ENCODE measurements at places on chromosomes 5 and 9.

DNA sequence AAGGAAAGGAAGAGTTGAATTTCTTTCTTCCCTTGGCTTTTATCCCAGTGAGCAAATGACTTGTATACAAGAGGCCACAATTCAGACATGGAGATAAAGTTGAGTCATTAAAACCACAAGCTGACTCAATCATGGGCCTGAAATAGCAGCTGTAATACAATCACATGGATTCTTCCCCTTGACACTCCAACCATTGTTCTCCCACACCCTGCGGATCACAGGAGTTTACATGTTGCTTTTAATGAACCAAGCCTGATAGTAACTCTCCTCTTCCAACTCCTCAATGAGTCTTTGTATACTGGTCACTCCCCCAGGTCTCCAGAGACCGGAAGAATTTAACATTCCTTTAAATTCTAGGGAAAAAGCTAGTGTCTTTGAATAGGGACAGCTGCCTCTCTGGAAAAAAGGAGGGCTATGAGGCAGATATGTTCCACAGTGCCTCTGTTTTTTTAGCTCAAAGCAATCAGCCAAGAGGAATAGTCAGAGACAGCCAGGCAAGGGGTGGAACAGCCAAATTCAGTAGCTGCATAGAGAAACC is 32.4 kb downstream of the PCDHGC5 start:
- DNase-seq, result peak; percentile 51

GRCh38 chr5:33439905-33440481 is 772 bp upstream of the TARS1 start:
- no peak for DNase-seq

- no peak for DNase-seq
These were observed 50.0 kb downstream of the CD180 start for GRCh38 chr5:67146574-67146973.

DNA sequence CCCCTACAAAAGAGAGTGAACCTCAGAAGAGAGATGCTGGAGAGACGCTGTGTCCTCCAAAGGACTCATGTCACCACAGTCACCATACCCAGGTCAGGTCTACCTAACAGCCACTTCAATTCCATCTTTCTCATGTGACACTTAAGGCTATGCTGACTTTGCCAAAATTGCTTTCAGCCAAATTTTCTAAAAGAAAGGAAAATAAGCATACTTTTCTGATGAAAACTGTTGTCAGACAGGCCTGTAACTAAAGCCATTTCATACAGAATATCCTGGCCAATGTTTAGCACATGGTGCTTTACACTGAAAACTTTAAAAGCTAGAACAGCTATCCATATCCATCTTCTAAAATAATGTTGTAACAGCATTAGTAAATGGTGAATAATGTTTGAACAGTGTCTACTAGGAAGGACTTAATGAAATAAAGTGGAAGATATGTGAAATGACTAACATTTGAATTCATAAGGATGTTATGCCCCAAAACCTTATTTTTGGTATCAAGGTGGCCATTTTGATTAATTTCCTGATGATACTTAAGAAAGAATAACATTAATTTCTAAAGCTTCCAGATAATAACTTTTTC is 97.2 kb downstream of the NFIB start:
- no peak for DNase-seq

DNA sequence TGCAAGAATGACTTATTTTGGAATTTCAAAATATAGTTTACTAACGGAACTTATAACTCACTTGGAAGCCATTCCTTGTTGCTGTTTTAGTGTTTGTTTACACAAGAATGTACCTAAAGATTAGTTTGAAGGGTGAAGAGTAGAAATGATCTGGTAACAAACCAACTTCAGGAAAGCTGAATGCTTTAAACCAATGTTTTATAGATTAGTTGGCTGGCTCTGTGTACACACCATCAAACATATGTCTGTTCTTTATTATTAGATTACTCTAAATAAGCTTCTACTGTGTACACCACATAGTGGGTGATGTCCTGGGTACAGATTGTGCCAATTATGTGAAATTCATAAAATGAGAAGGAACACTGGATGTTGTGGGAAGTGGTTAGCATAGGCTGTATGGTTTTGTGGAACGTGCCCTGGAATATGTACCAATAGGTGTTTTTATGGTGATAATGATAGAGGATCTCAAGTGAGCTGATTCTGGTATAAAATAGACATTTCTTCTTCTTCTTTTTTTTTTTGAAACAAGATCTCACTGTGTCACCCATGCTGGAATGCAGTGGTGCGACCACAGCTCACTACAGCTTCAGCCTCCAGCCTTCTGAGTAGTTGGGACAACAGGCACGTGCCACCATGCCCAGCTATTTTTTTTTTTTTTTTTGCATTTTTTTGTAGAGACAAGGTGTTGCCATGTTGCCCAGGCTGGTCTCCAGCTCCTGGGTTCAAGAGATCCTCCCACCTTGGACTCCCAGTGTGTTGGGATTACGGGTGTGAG is 109.3 kb upstream of the DHFR start:
- DNase-seq, result no peak

- no peak for DNase-seq
These were observed 5.4 kb downstream of the SYK start for GRCh38 chr9:90807006-90807405.

DNA sequence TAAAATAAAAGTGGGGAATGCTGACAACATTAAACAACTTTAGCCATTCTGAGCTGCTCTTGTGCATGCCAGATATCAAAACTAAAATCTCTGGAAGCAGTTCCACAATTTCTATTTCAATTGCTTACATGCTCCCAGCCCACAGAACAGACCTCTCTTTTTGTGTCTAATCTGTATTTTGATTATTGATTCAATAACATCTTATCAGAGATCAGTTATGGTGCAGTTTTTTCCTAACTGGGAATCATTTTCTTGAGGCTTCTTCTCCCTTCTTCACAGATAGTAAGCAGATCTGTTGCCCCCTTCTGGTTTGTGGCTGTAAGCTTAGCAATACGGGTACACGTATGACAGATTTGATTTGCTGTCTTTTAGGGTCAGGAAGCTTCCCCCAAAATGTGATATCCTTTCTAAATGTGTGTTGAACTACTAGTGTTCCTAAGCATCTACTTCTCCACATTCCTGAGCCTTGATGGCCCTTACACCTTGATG is 39.4 kb downstream of the MRPS27 start:
- no peak for DNase-seq

GRCh38 chr9:70030156-70030555 is 13.5 kb upstream of the MAMDC2 start:
- DNase-seq, result no peak

DNA sequence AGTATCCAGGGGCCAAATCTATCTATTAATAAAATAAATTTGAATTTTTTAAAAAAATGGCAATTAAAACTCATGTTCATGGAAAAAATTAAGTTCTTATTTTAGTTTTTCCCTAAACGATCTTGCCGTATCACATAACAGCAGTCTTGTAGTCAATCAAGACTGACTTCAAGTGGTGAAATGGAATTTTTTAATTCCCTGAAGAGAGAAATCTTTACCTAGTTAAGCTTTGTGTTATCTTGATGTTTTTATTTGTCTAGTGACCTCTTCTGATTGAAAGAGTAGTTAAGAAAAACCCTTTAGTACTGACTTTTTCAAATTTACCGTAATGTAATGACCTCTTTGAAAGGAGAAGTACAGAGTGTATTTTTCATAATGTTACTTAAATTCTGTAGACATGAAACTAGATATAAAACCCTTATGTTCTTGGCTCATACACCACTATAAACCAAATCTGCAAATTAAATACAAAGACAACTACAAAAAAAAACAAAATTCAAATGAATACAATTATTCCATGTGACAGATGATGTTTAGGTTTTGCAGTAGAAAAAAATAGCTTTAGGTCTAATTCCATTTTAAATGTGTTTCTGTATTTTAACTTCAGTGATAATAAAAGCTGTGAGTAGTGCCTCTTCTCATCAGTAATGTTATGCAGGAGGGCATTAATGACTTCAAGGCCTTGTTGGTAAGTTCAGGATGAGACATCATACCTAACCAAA is 19.8 kb downstream of the TGFBR1 start:
- no peak for DNase-seq

- no peak for DNase-seq
These were observed 155.1 kb upstream of the ZNF462 start for GRCh38 chr9:106707738-106708474.

GRCh38 chr9:116271340-116271739 is 117.7 kb downstream of the PAPPA start:
- DNase-seq, result no peak

GRCh38 chr9:137095664-137096517 is 9.1 kb downstream of the MAN1B1 start:
- DNase-seq, result no peak

DNA sequence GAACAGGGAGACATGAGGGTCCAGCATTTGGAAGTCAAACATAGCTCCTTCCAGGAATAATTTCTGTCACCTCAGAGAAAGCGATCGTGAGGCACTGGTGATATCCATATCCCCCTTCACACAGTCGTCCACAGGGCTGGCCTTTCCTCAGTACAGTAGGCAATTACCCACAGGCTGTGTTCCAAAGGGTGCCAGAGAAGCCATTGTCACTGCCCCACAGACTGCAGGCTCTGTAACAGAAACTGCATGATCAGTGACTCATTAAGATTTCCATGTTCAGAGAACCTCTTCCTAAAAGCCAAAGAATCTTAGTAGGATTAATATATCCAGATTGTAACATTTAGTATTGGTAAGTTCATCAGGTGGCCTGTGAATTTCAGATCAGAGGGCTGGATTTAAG is 127.6 kb downstream of the RPS23 start:
- no peak for DNase-seq

DNA sequence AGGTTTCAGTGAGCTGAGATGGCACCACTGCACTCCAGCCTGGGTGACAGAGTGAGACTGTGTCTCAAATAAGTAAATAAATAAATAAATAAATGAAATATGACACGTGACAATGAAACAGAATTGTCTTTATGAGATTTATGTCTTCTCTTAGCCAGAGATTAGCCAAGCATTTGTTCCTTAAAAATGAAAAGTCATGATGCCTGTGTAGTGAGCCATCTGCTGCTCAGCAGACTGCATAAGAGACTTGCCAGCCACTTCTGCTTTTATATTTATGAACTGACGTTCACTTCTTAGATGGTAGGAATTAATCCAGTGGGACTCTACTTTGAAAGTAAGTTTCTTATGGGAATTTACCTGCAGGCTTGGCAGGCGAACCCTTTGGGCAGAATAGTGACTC is 227.4 kb downstream of the NR3C1 start:
- no peak for DNase-seq

- DNase-seq, result peak; percentile 98
These were observed 542 bp upstream of the TRIM52 start for GRCh38 chr5:181261320-181262049.

- no peak for DNase-seq
These were observed 13.6 kb upstream of the OLFM1 start for GRCh38 chr9:135073741-135074305.

GRCh38 chr5:155898284-155898683 is 428.7 kb upstream of the SGCD start:
- DNase-seq, result no peak

- DNase-seq, result no peak
These were observed 30.6 kb downstream of the PLPP7 start for GRCh38 chr9:131320031-131320685.

DNA sequence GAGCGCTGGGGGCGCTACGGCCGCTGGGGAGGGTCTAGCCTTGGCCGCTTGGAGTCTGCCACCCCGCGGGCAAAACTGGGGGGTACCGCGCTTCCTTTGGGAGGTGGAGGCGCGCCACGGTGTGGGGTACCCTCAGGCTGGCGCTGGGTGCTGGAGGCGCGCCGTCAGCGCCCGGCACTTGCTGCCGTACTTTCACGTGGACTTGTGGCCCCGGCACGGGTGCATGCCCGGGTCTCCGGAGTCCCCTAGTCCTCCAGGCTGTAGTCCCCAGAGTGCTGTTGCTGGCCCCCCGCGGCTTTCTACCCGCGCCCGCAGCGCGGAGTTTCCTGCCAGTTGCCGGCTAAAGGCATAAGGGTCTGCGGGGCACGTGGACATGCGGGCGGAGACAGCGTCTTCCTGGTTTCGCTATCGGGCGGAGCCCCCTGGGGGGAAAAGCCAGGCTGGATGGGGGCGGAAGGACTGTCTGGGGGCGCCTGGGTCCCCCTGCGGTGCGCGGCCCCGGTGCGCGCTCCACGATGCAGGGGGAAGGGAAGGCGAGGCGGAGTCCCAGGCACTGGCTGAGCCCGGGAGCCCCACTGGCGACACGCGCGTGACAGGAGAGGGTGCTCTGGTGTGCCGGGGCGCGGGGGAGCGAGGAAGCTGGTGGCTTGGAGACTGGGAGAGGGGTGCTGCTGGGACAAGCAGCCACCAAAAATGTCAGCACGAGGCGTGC is 666 bp downstream of the PPARGC1B start:
- DNase-seq, result peak; percentile 73

DNA sequence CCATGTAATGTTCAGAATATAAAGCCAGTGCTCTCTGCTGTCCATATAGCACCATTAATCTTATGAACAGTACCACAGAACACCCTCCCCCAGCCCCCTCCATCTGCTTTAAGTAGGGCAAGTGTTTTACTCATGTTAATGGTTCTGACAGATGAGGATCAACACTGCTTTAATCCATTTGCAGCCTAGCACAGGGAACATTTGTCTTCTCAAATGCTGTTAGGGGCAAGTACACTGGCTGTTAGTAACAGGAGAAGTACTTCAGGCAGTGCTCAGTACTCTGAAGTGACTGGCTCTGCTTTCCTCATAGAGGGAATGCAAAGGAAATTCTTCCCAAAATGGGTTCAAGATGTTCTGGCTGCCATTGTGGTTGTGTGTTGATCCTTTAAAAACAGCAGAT is 202.6 kb downstream of the DCP2 start:
- no peak for DNase-seq

DNA sequence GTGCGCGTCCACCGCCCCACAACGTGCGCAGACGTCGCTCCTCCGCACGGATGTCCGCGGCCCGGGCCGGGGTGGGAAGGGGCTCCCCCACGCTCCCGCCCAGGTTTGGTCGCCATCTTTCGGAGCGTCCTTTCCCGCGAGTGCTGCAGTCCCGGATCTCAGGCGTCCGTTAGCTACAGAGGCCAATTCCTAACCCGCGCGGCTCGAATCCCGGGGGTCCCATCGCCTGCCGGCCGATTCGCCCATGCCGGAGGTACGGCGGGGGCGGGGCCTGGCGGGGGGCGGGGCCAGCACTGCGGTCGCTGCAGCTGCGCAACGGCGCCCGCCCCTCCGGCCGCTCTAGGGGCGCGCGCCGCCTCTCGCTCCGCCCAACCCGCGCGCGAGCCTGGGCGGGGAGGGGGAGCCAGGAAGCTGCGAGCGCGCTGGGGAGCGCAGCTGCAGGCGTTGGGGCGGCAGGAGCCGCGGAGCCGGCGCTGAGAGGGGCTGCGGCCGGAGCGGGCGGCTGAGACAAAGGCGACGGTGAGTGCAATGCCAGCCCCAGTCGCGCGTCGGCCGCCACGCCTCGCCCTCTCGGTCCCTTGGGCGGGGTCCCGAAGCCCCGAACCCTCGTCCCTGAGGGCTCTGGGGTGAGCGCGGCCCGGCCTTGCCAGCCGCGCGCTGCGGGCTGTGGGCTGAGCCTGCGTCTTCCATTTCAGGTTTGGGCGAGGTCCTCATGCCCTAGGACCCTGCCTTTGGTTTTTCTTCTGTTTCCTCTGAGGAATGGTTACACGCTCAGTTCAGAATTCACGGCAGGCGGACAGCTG is at the start of gene CDC42SE2:
Gene CDC42SE2, plus strand, starts transcription at position 406 of the 803 bp plus-strand sequence. CDS start 95,441 bp downstream, outside the sequence.
- peak; percentile 95 for DNase-seq

GRCh38 chr5:84869675-84870074 is 485.0 kb upstream of the EDIL3 start:
- no peak for DNase-seq

Measured in right kidney (tissue), 9 donors.